ENCODE measurements at places on chromosomes 1 and 21.

DNA sequence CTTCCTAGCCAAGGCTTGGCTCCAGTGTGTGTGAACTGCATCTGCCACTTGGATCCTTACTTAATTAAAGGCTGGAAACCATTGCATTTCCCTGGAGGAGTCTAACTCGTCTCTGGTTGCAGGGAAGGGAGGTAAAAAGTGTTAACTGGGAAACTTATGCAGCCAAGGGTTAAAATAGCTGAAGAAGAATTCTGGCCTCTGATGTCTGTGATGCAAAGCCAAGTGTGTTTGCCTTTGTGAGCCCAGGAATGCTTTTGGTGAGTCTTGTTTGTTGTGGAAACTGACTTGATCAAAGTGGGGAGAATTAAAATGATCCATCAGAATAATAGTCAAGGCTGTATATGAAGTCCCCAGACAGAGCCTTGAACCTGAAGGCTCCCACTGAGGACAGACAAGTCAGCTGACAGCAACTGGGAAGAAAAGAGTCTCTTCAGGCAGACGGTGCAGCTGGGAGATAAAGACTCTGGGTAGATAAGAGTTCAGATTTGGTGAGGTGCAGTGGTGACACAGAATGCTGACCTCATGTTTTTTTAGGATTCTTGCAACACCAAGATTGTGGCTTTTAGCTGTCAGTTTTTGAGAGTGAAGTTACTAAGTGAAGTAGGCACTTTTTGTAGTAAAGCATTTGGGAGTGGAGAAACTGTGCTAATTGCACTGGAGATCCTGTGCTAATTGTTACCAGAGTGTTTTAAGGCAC lies 59.5 kb upstream of the WLS start:
- no peak for DNase-seq

DNA sequence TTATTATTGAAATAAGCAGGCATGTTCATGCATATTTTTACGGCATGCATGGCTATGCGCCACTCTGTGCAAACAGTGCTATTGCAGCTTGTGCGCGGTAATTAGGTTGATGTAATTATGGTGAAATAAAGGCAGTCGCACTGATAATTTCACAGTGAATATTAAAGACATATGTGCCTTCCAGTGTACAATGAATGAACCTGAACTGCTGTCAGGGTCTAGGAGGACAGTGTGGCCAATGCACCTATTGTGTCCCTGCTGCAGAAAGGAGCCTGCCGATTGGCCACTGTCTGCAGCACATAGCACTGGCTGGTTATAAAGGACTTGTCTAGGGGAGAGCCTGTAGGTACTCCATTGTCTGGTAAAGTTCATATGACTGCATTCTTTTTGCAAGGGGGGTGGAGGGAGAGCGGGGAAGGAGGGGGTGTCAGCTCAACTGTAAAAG lies 340.4 kb downstream of the USP25 start:
- DNase-seq, result no peak

- DNase-seq, result no peak
Observed at GRCh38 chr1:153649137-153649862, 9.2 kb upstream of the SNAPIN start.

DNA sequence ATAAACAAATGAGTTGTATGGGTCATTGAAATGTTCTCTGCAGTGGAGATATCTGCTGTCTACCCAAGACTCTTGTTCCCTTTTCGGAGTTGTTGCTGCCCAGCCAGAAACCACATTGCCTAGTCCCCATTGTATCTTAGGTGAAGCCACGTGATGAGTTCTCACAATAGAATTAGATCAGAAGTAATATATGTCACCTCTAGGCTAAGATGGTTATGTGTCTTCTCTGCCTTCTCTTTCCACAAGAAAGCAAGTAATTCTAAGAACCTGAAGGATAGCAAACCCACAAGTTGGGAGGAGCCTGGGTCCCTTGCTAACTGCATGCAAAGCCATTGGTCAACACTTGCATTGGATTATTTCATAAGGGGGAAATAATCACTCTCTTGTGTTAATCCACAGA lies 76.6 kb downstream of the ADCY10 start:
- DNase-seq, result no peak

- no peak for DNase-seq
Observed at GRCh38 chr1:246293366-246294121, 213.5 kb downstream of the SMYD3 start.

- no peak for DNase-seq
Observed at GRCh38 chr1:214259353-214259977, 21.5 kb upstream of the SMYD2 start.

DNA sequence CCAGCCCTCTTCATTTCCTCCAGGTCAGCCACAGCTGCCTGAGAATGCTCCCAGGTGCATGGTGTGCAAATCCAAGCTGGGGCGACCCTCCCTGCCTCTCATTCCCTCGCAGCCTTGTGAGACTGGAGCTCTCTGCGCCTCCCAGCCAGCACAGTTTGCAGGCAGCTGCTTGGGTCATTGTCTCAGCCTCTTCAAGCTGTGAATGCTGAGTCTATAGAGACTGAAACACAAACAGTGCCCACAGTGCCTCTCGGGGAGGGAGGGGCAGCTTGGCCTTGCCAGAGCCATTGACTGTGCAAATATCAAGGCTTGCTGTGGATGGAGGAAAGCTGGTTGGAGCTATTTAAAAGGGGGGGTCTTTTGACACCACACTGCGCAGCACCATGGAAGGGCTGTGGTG lies 10.6 kb downstream of the PLXNA2 start:
- no peak for DNase-seq
